Fibroblast of gingiva (primary cell): ENCODE measurements at places on chromosomes 6 and 20.
A peak's percentile ranks its signal among the peaks of the same experiment; 100 is the strongest.

DNA sequence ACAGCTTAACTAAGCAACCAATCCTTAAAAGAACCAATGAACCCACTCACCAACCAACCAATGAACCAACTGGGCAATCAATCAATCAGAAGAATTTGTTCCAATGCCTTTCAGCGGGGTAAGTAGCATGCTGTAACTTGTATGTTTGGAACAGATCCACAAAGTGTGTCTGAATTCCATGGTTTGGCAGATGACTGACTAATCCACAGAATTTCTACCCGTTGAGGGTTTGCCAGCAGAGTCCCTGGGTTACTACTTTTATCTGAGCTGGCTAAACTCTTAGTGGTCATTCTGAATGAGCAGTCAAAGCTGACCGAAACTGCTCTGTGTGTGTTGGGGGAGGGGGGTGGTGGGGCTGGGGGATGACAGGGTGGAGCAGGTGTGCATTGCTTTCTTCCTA, 125.0 kb upstream of the JAG1 start:
- DNase-seq, result peak; percentile 12

- DNase-seq, result no peak
Observed at GRCh38 chr6:28864326-28864923, 59.4 kb downstream of the TRIM27 start.

DNA sequence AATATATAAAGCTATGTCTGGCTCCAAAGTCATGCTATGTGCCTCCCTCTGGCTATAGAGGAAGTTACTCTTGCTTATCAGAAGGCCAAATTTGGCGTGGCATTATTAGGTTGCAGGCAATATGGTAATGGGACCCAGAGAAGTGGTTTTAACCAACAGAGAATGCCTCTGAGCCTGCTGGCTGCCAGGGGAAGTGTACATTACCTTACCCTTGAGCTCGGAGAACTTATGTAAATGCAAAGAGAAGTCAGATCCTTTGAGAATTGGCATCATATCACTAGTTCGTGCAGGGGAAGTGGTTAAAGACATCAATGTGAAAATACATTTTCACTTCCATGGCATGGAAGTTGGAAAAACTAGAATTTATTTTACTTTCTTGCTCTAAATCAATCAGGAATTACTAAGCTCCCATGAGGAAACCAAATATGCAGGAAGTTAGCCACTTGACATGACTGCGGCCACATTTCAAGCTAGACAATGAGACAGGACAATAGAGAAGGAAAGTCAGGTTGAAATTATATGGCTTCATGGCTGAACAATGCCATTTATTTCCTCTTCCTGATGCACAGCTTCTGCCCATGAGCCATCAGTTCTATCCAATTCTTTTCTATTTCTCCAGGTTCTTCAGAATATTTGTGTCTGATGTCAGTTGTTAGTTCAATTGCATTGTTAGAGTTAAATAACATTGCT, 134.0 kb upstream of the PHACTR1 start:
- DNase-seq, result no peak

- DNase-seq, result peak; percentile 87
Observed at GRCh38 chr6:11143394-11144371, 32.2 kb upstream of the ERVFRD-1 start.
